ENCODE measurements at places on chromosomes 5 and 9.

GRCh38 chr5:119578937-119579336, 50.4 kb upstream of the FAM170A start:
- DNase-seq: no peak

- no peak for DNase-seq
Observed at GRCh38 chr5:103364074-103364473, 105.5 kb downstream of the MACIR start.

- no peak for DNase-seq
Observed at GRCh38 chr5:4880304-4880741, 259.8 kb upstream of the ADAMTS16 start.

DNA sequence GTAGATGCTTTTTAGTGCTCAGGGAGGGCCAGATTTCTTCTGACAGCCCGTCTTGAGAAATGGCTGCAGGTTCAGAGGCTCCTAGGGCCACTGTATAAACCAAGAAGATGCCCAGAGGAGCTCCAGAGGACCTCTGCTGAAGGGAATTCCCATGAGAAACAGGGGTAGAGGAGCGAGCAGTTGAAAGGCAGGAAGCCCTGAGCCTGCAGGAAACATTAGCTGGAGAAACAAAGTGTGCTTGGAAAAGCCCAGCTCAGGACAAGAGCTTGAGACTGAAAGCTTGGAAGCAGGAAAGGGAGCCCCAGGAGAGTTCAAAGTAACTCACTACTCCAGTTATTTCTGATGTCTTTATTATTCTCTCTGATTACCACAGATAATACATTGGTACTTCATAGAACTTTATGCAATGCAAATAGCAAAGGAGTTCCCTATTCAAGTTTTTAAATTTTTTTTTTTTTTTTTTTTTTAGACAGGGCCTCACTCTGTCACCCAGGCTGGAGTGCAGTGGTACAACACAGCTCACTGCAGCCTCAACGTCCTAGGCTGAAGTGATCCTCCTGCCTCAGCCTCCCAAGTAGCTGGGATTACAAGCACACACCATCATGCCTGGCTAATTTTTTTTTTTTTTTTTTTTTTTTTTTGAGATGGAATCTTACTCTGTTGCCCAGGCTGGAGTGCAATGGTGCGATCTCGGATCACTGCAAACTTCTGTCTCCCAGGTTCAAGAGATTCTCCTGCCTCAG, 16.5 kb downstream of the HBEGF start:
- no peak for DNase-seq

DNA sequence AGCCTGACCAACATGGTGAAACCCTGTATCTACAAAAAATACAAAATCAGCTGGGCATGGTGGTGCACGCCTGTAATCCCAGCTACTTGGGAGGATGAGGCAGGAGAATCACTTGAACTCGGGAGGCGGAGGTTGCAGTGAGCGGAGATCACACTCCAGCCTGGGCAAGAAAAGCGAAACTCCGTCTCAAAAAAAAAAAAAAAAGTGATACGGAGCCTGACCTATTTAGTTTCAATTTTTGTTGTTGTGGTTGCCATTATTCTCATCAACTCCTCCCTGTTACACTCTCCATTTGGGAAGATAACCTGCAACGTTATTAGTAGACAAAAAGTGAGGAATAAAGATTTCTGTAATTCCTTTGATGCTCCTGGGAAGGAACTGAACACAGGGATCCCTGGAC, 1.3 kb downstream of the STOM start:
- no peak for DNase-seq

- DNase-seq: no peak
Observed at GRCh38 chr9:33229359-33230114, 10.4 kb upstream of the SPINK4 start.

- DNase-seq: no peak
Observed at GRCh38 chr9:24820196-24820595, 274.5 kb upstream of the IZUMO3 start.

DNA sequence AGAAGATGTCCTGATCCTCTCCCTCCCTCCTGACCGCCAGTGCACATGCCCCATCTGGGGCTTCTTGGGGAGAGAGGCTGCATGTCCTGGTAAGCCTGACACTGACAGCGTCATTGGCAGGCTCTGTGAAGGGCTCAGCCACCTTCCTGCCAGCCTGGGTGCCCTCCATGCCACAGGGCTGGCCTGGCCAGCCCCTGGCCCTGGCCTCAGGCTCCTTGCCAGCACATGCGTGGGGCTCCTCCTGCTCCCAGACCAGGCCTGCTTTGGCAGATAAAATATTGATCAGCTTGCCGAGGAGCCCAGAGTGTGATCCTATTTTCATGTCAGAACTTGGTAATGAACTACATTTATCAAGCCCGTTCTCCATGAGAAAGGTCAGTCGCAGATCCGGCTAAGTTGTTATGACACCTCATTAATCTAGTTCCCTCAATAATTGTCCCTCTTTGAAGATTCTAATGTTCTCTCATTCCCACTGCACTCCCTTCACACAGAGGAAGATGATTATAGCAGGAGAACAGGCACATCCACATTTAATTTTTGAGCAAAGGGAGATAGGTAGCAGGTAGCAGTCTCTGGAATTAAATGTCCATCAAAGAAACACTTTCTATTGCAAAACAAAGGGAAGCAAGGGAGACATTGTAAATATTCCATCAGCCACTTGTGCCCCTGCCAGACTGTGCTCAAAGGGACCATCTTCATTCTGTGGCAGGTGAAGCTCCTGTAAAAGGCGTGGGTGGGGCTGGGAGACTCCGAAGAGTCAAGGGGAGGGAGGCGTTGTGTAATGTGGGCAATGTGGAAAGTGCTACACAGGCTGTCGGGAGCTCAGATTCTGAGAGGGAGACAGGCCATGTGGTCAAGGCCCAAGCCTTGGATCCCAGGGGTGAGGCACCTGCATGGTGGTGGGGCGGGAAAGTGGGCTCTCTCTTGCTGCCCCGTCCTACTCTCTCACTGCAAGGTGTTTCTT, 272.0 kb downstream of the HSPA4 start:
- DNase-seq: no peak

DNA sequence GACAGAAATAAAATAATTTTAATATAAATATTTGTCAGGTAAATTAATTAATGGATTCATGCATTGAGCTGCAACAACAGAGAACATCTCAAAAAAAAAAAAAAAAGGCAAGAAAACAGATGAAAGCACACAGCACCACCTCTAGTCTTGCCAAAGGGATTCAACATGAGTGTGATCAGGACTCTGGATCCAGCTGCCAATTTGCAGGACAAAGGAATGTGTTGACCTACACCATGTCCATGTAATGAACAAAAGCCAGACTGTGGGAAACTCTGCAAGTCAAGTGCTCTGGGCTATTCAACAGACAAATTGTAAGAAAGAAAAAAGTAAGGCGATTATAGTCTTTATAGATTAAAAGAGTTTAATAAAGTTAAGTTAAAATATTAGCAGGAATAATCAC, 769.3 kb downstream of the TLR4 start:
- no peak for DNase-seq

GRCh38 chr9:93060746-93061259, 2.3 kb downstream of the SUSD3 start:
- no peak for DNase-seq

DNA sequence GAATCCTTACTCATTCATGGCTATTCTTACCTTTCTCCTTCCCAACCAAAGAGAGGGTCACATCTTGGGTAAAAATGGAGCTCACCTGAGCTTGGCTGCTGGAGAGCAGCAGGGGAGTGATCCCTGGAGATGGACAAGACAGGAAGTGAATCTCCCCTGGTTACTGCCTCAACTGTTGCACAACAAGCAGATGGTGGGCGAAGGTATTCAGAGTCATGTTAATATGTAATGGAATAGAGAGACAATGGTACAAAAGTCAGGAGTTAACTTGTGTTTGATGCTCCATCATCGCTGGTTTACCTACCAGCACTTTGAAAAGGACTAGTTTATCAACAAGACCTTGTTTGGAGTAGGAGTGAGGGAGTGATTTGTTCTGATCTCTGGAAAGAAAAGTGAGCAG, 13.0 kb upstream of the PLPP1 start:
- no peak for DNase-seq

DNA sequence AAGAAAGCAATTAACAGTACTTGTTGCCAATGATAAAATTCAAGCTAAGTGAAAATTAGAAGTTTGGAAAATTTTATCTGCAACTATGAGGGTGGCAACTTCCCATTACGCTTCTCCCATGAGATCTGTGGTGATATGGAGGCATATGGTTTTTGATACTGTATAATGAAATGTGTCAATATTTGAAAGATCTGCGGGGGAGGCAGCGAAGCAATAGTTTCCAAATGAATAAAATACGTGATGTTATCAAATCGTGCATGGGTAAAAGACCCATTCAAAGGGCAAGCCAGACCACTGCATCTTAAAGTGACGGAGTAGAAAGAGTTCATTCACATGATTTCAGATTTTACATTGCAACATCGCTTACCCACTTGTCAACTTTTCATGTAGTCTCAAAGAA, 20.9 kb upstream of the BOD1 start:
- DNase-seq: no peak
